DMS153 (cell line): ENCODE measurements at places on chromosomes 7 and 10.

- no peak for DNase-seq
These were observed 58.0 kb downstream of the VSTM4 start for GRCh38 chr10:49057231-49057880.

- no peak for DNase-seq
These were observed 117.0 kb downstream of the AASS start for GRCh38 chr7:122027058-122027457.

DNA sequence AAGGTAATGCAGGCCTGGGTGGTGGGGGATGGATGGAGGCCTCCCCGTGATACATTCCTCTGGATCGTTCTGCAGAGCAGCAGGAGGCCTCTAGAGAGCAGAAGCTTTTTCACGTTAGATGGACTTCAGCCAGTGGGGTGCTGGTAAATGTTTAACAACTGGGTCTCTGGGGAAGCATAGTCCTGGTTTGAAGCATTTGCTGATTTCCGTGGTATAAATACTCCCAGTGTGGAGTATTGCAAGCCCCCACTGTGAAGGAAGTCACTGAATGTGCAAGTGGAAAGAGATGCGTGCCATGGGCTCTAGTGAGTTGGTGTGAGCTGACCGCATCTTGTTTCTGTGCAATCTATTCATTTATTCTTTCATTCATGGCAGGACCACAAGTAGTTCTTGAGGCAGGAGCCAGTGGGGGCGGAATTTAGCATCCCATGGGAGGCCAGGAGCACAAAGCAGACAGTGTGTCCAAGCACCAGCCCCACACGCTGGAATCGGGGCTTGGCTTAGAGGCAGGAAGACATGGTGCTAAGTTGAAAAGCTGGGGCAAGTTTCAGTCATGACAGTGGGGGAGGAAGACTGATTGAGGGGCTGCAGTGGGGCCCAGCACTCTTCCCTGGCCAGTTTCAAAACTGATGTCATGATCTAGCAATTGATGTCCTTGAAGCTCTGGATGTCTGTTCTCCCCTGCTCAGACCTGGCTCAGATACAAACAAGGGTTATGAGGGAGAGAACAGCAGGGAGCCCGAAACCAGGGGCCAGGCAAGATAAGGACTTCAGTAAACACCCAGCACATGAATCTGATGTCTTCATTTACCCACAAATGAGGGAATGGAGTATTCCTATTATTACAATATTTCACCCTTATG, 280.9 kb upstream of the LYZL1 start:
- DNase-seq = no peak

DNA sequence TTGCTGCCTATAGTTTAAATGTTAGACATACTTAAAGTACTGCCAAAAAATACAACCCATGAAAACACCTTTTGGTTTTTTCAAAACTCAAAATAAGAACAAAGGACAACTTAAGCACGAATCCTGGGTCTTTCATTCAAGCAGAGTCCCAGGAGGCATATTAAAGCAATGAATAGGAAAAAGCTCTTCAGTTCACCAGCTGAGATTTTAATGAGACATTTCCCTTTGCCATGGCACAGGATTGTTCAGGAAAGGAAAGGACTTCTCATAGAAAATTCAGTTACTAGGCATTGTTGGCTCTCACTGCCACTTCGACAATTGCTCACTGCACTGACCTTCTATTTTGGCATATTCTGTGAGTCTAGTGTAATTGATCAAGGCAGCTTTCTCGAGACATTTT, 133.5 kb upstream of the FEZF1 start:
- DNase-seq = peak; percentile 86

- no peak for DNase-seq
These were observed 329.5 kb upstream of the MEOX2 start for GRCh38 chr7:16015981-16016380.

- DNase-seq = no peak
These were observed 8.2 kb downstream of the NT5C3A start for GRCh38 chr7:33054261-33054964.

- no peak for DNase-seq
These were observed 125.7 kb upstream of the TNS3 start for GRCh38 chr7:47707583-47707982.

GRCh38 chr7:45434167-45434784, 139.9 kb upstream of the ADCY1 start:
- no peak for DNase-seq

DNA sequence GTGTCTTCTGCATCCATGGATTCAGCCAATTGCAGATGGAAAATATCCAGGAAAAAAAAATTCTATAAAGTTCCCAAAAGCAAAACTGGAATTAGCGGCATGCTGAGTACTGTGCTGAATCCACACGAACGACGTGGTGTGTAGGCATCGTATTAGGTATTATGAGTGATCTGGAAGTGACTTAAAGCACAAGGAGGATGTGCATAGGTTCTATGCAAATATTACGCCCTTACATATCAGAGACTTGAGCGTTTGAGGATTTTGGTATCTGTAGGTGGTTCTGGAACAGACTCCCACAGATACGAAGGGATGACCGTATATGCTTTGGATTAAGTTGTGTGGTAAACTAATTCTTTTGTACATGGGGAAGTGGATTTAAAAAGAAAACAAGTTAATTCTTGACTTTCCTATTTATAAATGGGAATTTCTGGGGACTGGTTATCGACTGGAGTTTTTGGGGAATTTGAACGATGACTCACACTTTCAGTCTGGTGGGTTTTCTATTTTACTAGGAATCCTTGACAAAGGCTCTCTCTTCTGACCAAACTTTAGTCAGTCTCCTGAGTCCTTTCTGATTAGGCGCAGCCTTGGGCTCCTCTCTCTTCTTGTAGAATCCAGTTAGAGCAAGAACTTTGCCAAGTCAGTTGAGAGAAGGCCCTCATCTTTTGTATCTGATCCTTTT, 5.4 kb upstream of the NUB1 start:
- DNase-seq = no peak

- DNase-seq = no peak
These were observed 5.1 kb upstream of the SLC16A12 start for GRCh38 chr10:89540420-89540949.

DNA sequence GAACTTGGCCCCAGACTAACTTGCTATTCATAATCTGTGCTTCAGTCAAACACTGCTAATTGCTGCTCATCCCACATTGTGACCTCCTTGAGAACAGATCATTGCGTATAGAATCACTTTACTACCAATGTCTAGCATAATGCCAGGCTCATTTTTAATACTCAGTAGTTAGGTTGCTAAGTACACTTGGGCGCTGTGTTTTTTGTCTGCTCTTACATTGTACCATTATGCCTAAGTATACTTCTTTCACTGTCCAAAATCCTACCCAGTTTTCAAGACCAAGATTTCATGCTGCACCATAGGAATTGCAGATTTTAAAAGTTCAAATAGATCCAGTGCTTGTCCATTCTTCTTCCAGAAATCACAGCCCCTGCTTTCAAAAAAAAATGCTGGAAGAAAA, 32.8 kb upstream of the TMEM106B start:
- no peak for DNase-seq

- no peak for DNase-seq
These were observed 8.4 kb upstream of the IFIT1B start for GRCh38 chr10:89369156-89370105.

DNA sequence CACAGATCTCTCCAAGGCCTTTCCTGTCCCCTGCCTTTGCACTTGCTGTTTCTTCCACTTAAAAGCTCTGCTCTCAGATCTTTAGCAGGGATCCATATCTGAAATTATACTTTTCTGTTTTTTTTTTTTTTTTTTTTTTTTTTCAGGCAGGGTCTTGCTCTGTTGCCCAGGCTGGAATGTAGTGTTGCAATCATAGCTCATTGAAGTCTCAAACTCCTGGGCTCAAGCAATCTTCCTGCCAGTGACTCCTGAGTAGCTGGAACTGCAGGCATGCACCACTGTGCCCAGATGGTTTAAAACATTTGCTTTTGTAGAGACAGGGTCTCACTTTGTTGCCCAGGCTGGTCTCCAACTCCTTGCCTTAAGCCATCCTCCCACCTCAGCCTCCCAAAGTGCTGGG, 5.0 kb upstream of the TSPAN15 start:
- DNase-seq = no peak

GRCh38 chr10:43254881-43255633, 11.8 kb downstream of the RASGEF1A start:
- DNase-seq = no peak

GRCh38 chr10:80896076-80896475, 358.4 kb downstream of the SH2D4B start:
- no peak for DNase-seq

DNA sequence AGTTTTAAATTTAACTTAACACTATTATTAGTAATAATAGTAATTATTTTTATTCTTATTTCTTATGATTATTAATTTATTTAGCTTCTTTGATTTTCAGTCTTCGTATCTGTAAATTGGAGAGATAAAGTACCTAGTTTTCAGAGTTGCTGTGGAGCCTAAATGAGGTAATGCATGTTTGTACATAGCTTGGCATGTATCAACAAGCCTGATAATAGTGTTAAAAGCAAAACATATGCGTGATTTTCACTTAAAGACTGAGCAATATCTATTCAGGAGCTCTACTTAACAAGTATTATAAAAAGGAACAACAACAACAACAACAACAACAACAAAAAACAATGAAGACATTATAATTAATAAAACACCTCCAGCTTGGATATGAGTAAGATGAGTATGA, 12.4 kb downstream of the CALCR start:
- no peak for DNase-seq

- DNase-seq = no peak
These were observed 14.5 kb upstream of the VCL start for GRCh38 chr10:73983096-73984047.
